ENCODE measurements at places on chromosomes 13 and 19.

DNA sequence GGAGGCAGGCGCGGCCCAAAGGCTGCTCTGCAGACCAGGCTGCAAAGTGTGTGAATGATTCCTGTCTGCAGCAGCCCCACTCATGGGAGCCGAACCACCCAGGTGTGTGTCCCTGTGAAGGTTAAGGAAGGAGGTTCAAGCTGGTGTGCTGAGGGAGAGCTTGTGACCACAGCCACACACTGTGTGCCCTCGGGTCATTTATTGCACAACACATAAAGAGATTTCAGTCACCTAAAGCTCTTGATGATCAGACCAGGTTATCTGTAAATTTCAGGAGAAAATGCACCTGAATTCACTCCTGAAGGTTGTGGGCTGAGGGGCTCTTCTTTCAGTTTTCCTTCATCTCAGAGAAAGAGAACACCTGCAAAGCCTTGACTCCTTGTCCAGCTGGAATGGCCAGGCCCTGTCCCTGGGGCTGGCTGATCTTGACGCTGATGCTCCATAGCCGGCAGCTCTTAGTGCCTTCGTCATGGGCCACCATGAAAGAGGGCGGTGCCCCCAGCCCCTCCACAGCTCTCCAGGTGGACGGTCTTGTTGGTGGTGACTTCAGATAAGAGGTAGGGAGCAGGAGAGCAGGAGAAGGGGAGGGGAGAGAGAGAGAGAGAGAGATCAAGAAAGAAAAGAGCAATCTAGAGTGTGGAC lies 110.8 kb upstream of the C1QTNF9B start:
- peaks cover 30% of the 10 kb centered on the region for H3K27me3 ChIP-seq
- H3K27ac ChIP-seq = no peak overlapping the region
- H3K36me3 ChIP-seq = no peaks in the 10 kb centered on the region
- H3K4me1 ChIP-seq = no peaks in the 10 kb centered on the region
- DNase-seq = no peak

DNA sequence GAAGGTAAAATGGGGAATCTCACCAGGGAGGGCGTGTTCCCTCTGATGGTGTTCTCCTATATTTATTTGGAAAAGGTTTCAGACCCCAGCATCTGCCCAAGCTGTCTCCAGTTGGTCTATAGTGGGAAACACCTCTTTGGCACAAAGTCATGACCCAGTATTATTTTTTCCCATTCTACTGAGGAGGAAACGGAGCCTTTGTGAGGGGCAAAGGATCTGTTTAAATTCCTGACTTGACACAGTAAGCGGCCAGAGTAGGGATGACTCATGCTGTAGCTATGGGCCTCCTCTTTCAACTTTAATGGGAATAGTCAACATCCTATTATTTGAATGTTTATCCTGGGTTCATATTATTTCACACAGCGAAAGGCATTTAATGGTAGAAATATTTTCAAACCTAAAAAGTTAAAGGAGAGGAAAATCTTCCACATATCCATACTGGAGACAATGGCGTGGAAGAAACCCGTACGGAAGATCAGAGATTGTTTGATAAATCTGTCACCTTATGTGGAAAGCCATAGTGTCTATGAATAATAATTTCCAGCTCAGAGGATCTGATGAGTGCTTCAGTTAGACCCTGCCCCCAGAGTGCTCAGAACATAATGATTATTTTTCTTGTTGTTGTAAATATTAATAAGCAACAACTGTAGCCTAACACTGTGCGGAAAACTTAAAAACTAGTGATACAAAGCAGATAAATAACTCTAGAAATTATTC lies 126.0 kb downstream of the FOXO1 start:
- no peak overlapping the region for H3K4me3 ChIP-seq
- H3K27me3 ChIP-seq = no peaks in the 10 kb centered on the region
- no peak overlapping the region for H3K27ac ChIP-seq
- peaks cover 5% of the 10 kb centered on the region for H3K4me1 ChIP-seq
- no peaks in the 10 kb centered on the region for H3K36me3 ChIP-seq
- no peak for DNase-seq

GRCh38 chr13:42594481-42595252 lies 20.7 kb downstream of the TNFSF11 start:
- H3K27ac ChIP-seq = no peak overlapping the region
- H3K27me3 ChIP-seq = peaks cover 63% of the 10 kb centered on the region
- DNase-seq = no peak
- H3K36me3 ChIP-seq = no peaks in the 10 kb centered on the region
- H3K4me3 ChIP-seq = no peak overlapping the region
- no peaks in the 10 kb centered on the region for H3K4me1 ChIP-seq

GRCh38 chr19:12797141-12797587 lies 4.4 kb downstream of the PRDX2 start:
- peaks cover 5% of the 10 kb centered on the region for H3K36me3 ChIP-seq
- peak overlapping the region; percentile 99 for H3K27ac ChIP-seq
- H3K4me3 ChIP-seq = peak overlapping the region; percentile 36
- no peak for DNase-seq
- H3K27me3 ChIP-seq = no peaks in the 10 kb centered on the region
- H3K4me1 ChIP-seq = peaks cover 30% of the 10 kb centered on the region

DNA sequence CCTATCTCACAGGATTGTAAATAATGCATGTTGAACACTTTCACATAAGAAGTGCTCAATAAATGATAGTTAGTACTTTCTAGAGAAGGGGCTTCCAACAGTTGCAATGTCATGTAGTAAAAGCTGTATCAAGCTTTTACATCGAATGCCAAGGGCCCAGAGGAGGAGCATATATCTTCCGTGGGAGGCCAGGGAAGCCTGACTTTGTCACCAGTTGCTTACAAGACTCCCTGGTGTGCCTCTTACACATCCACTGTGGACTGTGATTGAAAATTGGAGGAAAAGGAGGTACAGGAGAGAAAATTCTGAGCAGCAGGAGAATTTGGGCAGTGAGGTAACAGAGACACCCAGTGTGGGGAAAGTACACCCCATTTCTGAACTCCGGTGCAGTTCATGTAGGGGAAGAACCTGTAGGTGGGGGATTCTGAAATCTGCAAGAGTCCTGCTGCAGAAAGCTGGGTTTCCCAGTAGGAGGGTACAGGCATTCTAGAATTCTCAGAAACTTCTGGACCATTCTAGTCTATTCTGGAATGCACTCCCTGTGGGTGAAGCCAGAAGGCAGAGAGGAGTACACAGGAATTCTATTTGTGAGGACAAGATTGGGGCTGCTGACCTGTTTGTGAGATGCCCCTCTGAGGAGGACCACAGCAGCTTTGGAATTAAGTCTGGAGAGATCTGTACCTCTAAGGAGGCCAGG lies 54.0 kb downstream of the ALOX5AP start:
- H3K36me3 ChIP-seq = peaks cover under 1% of the 10 kb centered on the region
- no peak for DNase-seq
- H3K4me1 ChIP-seq = peaks cover under 1% of the 10 kb centered on the region
- H3K27me3 ChIP-seq = no peaks in the 10 kb centered on the region
- no peak overlapping the region for H3K4me3 ChIP-seq

GRCh38 chr13:97615266-97615665 lies 181.3 kb downstream of the RAP2A start:
- DNase-seq = no peak
- H3K4me3 ChIP-seq = no peak overlapping the region

DNA sequence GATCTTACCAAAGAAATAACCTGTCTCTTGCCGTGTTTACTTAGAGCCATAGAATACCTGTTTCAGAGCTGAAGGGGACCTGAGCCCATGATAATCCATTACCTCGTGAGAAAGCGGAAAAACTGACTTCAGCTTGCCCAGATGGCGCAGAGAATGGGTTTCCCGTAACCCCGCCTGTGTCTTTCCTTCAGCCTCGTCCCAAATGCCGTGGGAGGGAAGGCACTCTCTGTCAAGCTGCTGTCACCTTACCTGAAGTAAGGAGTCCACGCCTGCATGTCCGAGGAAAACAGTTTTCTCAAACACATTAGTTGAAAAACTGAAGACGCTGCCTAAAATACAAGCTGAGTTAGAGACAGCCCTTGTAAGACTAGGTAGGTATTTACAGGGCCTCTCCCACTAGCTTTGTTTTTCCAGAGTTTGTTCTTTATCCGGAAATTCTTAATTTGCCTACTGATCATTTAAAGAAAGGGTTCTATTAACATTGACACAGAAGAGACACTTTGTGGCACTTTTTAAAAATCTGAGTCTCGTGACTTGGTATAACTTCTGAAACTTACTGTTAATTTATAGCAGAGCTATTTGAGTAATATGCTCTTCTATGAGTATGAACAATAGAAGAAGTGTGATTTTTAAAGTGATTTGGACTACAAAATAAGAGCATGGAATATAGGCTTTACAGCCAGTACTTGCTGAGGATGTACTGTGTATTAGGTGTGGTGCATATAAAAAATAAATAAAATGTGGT lies 1.3 kb upstream of the INTS6 start:
- H3K27me3 ChIP-seq = no peaks in the 10 kb centered on the region
- H3K36me3 ChIP-seq = peaks cover 10% of the 10 kb centered on the region
- peak overlapping the region; percentile 82 for H3K4me3 ChIP-seq
- no peak for DNase-seq
- H3K4me1 ChIP-seq = peaks cover 38% of the 10 kb centered on the region

DNA sequence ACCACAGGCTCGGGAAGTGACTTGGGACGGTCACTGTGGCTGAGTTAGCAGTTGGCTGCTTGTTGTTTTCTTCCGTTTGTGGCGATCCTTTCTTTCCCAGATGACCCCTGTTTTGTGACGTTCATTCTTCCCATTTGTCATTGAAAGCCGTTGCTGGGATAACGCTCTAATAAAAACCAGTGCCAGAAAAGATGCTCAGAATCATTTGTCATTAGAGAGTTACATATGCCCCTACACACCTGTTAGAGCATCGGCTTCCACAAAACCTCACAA lies 39.3 kb upstream of the MCF2L start:
- H3K27ac ChIP-seq = no peak overlapping the region
- H3K4me3 ChIP-seq = no peak overlapping the region
- DNase-seq = no peak
- H3K4me1 ChIP-seq = peaks cover 10% of the 10 kb centered on the region
- H3K27me3 ChIP-seq = peaks cover 65% of the 10 kb centered on the region

GRCh38 chr13:26025196-26025595 lies 26.6 kb downstream of the SHISA2 start:
- DNase-seq = no peak
- H3K4me1 ChIP-seq = no peaks in the 10 kb centered on the region
- H3K27ac ChIP-seq = no peak overlapping the region

GRCh38 chr19:1248139-1248785 lies at the start of gene MIDN:
Gene MIDN, plus strand, starts transcription at chr19:1248583. Its CDS starts 1,714 bp downstream, at chr19:1250297.
- no peaks in the 10 kb centered on the region for H3K27me3 ChIP-seq
- H3K27ac ChIP-seq = peak within 1 kb of the TSS; percentile 75
- H3K36me3 ChIP-seq = peaks cover 4% of the 10 kb centered on the region
- peak within 1 kb of the TSS; percentile 81 for H3K4me3 ChIP-seq
- no peak for DNase-seq

All from T-helper 17 cell (primary cell).